ENCODE measurements at places on chromosomes 4 and X. TPM values are rescaled to one million over a fixed set of nuclear protein-coding genes. Genes with fewer than 3 reads are reported as not detected.

FAM236A gene
- not detected for total RNA-seq

DIPK2B gene
- not detected for total RNA-seq

RRH gene
- total RNA-seq = not detected

CLGN gene
- total RNA-seq = not detected

RGN gene
- not detected for total RNA-seq

DNA sequence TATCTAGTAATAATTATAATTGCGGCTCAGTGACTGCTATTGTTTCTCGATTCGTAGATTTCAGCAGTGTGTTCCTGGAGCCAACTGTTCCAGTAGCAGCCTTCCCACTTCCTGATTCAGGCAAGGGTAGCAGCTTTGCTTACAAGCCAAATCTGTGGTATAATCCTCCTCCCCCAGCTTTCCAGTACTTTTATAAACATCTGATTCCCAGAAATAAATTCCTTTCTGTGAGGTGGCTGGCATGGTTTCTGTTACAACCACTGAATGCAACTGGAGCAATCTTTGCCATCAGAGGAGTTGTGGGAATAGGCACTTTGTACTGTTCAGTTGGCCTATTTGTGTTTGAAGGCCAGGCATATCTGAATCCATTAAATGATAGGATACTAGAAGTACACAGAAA, 80.0 kb downstream of the GLRA3 start:
- DNase-seq = no peak

GRCh38 chr4:174764105-174764729, 64.8 kb downstream of the GLRA3 start:
- peak; percentile 14 for DNase-seq

DNA sequence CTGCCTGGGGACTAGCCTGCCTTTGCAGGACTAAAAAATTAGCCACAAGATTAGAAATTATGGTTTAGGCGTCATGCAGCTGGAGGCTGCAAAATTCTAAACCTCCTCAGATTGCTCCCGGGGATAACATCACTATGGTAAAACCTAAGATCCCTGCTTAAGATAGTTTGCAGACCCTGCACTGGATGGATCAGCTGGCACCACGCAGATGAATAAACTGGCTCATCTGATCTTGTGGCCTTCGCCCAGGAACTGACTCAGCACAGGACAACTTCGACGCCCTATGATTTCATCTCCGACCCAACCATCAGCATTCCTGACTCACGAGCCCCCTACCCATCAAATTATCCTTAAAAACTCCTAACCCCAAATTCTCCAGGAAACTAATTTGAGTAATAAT, 482.4 kb downstream of the SPRY1 start:
- DNase-seq = no peak

GRCh38 chrX:47097018-47097417, 18.8 kb downstream of the RGN start:
- no peak for DNase-seq

DNA sequence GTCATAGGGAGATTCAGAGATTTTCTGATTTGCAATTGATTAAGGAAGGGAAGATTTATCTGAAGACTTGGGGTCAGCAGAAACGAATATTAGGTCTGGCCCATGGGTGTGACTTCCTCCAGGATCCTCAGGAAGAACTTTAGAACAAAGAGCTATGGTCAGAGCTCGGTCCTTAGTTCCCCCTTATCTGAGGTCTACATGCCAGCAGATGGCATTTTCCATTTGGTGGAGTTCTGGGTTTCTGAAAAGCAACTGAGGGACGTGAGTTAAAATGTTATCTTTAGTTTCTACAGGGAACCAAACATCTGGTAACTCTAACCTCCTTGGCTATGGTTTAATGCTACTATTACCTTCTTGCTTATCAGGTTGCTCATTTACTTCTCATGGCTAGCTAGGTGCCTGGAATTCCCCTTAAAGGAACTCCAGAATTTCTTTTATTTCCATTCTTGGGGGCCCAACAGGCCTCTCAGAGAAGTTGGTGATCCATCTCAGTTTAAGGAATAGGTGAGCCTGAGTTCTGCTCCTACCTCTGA, 40.7 kb downstream of the KLF3 start:
- no peak for DNase-seq

- DNase-seq = peak; percentile 51
Observed at GRCh38 chr4:85747882-85748491, 273.0 kb downstream of the ARHGAP24 start.

DNA sequence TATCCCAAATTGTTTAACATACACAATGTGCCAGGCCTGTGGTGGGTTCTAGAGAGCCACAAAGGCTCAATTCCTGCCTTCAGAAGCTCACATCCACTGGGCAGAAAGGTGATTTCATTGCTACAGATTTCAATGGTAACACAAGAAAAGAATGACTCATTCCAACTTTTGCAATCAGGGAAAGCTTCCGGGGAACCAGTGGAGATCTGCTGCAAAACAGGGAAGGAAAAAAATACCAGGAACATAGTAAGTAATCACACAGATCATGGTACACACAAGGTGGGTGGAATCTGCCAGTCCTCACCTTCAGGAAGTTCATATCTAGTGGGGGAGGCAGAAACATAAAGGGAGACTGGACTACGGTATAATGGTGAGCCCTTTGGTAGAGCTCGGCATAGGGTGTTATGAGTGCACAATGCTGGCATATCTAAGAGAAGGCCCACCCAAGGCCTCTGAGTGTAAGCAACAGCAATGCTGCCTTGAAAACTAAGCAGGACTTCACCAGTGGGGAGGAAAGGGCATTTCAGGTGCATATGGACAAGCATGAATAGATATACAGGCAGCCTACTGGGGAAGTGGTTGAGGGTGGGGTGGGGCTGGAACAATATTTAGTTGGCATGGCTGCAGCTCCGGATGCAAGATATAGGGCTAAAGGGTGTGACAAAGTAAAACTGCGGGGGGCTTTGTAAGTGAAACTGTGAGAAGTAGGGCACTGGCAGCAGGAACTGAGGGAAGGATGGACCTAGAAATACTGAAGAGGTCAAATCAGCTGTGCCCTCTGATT, 24.2 kb downstream of the GPRIN3 start:
- peak; percentile 61 for DNase-seq

GRCh38 chr4:145880355-145880960, 58.2 kb downstream of the ZNF827 start:
- DNase-seq = no peak

DNA sequence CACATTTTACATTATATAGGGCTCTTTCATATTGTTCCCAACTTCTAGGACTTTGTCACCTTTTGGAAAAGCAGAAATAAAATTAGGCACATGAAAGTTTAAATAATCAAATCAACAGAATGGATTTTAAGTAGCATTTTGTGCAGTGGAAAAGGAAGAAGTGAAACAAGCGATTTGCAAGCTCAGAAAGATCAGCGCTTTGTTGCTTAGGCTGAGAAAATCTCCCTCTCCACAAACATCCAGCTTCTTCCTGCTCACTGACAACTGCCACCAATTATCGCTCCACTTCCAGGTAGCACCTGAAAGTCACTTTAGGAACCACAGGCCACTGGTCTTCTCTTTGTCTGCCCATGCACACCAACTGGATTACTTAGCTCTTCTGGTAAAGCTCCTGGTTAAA, 2.0 kb upstream of the PDK3 start:
- no peak for DNase-seq

- no peak for DNase-seq
Observed at GRCh38 chr4:102610007-102610406, 108.8 kb downstream of the NFKB1 start.

DNA sequence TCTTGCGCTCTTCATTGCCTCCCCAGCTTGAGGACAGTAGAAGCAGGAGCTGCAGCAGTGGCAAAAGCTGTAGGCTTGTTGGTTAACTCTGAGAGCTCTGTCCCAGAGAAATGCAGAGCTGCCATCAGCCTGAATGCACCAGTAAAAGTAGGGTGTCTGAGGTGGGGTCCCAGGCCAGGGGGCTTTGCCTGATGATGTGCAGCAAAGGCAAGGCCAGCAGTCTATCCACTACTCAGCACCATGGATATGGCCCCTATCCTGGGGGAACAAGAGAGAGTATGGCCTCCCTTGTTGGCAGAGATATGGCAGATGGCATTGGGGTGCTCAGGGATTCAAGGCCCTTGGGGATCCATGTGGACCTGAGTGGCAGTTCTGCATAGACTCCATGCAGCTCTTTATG, 180.2 kb downstream of the HMGN5 start:
- DNase-seq = no peak

DNA sequence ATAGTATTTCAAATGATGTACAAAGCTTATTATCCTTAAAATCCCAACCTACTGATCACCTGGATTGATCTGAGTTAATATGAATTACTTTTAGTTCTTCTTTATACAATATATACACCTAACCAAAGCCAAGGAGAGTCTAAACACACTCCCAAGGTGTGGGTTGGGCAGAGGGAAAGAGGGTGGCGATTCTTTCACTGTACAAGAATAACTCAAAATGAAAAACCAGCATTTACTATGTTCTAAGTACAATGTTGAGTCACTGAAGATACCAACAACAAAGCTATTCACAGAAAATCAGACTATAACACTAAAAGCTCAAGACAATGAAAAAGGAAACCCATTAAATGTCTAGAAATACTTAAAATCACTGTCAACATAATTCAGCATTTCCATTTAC, 46.6 kb downstream of the ANKRD17 start:
- DNase-seq = no peak

DNA sequence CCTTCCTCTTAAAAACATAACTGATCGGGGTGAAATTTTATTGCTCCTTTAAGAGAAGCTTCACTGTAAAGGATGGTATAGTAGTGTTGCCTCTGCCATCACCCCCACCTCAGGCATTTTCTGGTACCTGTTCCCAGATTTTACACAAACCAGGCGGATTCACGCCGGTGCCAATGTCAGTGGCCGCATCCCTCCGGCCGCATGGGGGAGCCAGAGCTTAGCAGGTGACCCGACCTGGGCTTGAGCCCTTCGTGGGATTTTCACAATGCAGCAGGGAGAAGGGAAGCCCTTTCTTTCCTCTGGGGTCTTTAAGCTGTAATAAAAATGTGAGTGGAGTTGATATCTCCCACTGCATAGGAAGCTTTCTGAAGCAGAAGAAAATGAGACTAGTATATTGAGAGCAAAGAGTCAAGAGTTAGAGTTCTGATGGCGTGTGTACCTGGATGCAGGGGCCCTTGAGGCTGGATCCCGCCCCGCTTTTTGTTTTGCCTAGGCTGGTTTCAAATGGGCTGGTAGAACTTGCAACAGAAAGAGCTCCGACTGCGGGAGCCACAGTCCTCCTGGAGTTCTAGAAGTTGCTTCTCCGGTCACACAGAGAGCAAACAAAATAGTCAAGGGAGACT, 59.4 kb downstream of the POLR2B start:
- peak; percentile 32 for DNase-seq
